Astrocyte (in vitro differentiated cells and primary cell): ENCODE measurements at places on chromosomes 1 and 21.
A peak's percentile ranks its signal among the peaks of the same experiment; 100 is the strongest.

DNA sequence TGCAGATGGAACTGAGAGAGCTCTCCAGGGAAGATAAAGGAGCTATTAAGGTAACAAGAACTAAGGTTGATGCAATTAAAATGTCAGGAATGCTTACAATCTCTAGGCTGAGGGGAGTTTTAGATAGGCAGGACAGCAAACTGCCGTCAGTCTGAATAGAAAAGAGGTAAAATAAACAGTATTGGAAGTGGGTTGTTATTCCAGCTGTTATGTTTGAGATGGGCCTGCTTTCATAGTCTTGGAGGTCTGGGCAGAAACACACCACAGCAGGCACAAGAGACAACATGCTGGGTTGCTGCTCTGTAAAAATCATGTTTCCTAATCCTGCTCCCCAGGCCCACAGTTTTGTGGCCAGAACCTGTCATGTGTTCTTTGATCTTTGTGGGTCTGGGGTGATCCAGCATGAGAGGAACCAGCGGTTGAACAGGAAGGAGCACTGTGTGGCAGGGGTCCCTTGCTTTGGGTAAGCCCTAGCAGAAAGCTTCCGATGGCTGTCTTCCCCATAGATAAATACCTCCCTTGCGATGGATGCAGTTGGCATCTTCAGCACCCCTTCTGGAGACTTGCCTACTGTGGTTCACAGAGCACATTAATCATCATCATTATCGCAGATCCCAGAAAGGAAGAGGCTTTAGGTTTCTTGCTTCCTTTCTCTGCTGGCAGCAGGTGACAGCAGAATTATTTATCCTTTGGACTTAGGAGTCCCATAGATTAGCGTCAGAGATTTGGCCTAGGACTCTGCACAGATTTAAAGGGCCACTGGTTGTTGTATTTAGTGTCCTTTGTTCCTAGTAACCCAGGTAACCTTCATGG, 97.1 kb downstream of the AK5 start:
- peak; percentile 50 for DNase-seq

- DNase-seq: no peak
Observed at GRCh38 chr1:156390469-156391365, 21.7 kb downstream of the RHBG start.

DNA sequence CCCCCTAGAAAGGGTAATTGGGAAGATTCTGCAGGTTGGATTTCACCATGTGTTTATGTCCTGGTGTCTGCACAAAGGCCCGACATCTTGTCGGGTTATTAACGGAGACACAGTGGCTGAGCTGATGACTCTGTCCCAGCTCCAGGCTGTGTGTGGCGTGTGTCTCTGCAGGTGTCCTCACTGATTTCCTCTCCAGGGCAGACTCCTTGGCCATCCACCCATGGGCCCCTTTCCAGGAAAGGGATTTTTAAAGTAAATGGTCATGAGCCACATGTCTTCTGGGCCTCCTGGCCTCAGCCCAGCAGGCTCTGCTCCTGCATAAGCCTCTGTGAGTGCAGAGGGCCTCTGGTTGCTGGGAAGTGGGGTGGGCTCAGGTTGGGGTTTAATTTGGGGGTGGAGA, 418.7 kb upstream of the VAMP3 start:
- DNase-seq: no peak

- DNase-seq: no peak
Observed at GRCh38 chr1:21622466-21623315, 46.5 kb downstream of the RAP1GAP start.

DNA sequence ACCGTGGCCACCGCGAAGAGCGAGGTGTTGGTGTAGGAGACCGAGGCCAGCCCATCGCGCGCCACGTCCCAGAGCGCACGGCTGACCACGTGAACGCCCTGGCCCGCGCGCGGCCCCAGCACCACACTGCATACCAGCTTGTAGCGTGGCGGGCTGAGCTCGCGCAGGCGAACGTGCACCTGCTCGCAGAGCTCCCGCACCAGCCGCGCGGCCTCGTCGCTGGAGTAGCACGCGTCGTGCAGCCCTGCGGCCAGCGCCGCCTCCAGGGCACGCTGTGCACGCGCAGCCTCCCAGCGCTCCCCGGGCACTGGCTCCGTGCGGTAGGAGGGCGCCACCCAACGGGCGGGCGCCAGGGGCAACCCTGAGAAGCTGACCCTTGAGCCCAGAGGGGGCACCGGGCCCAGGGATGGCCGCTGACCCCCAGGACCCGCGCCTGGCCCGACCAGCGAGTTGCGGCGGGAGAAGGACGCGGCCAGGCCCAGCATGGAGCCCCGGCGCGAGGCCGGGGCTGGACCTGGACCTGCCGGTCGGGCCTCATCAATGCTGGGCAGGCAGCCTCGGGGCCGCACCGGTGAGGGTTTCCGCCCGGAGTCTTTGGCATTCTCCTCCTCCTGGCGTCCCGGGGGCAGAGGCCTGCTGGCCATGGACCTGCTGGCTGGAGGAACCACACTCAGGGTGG, 987 bp downstream of the DYNLT4 start:
- DNase-seq: no peak

GRCh38 chr21:44929799-44930542, 9.3 kb upstream of the ITGB2 start:
- DNase-seq: no peak

- DNase-seq: no peak
Observed at GRCh38 chr1:114386129-114387009, 124.6 kb downstream of the TRIM33 start.
